ENCODE measurements at places on chromosomes 13 and 19.

- DNase-seq, result no peak
Observed at GRCh38 chr19:4295972-4296771, 6.0 kb downstream of the TMIGD2 start.

- DNase-seq, result no peak
Observed at GRCh38 chr13:41492432-41493260, 35.3 kb downstream of the RGCC start.

DNA sequence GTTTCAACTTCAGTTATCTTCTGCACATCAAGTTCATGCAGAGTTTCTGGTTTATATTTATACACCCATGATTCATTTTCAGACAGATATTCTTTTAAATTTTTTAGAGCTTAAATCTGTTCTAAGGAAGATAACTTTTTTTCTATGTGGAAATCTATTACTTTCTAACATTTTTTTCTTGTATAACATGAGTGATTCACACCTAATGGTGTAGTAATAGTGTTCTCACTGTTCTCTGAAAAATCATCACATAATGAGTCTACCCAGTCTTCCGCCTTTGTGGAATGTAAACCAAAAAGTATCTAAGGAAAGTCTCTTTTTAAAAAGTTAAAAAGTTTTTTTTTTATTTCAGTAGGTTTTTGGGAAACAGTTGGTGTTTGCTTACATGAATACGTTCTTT is 70.8 kb downstream of the FNDC3A start:
- DNase-seq, result no peak

DNA sequence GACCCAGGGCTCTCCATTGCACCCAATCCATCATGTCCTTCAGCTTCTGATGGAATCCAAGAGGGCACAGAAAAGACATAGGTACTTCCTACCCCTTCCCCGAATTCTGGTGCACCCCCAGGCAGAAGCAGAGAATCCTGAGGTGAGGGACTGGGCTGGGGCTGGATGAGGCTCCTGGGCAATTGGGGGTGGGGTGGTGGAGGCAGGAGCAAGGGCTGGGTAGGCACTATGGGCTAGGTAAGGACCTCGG is 2.7 kb upstream of the KCNC3 start:
- no peak for DNase-seq

DNA sequence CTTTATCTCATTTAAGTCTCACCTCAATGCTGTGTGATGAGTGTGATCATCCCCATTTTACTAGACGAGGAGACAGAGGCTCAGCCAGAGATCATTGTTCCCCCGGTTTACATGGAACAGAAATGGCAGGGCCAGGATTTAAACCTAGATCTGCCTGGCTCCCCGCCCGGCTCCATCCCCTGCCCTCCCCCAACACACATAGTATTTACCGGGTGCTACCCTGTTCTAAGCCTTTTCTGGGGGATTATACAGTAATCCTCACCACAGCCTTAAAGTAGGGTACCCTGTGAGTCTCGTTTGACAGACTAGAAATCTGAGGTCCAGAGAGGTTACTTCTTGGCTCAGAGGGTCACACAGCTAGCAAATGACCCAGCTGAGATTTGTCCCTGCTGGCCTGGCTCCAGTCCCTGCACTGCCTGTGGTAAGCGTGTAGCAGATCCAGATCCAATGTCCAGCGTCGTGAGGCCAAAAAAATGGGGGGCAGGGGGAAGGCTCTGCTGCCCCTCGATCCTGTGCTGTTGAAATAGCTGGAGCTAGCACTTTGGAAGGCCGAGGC is 3.8 kb upstream of the KLC3 start:
- DNase-seq, result no peak

DNA sequence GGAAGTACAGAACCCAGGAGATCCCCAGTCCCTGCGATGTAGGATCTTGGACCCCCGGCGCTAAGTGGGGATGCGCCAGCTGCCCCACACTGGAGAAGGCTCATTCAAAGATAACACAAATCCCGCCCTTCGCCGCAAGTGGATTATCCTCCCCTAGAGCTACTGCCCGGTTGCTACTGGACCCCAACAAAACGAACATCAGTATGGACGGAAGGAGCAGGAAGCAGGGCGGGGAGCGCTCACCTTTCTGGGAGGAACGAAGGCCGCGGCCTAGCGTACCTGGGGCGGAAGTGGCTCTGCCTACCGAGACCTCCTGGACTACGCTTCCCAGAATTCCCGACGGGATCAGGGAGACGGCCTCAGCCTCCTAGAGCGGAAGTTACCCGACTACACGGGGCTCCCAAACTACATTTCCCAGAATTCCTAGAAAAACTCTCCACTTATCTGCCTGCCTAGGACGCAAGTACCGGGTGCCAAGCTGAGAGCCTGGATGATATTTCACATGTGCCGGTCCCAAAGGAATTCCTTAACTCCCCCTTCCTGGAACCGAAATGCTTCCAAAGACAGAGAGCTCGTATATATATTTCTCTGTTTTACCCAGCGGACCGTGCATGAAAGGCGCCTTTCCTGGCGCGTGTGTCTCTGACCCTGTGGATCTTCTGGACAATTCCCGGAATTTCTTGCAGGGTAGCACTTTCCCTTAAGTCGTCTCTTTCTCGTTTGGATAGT is at the start of gene ZNF112:
TSS of gene ZNF112 (minus strand) at position 298 of the 729 bp plus-strand sequence. CDS start 16,141 bp downstream, outside the sequence.
- DNase-seq, result peak; percentile 93

DNA sequence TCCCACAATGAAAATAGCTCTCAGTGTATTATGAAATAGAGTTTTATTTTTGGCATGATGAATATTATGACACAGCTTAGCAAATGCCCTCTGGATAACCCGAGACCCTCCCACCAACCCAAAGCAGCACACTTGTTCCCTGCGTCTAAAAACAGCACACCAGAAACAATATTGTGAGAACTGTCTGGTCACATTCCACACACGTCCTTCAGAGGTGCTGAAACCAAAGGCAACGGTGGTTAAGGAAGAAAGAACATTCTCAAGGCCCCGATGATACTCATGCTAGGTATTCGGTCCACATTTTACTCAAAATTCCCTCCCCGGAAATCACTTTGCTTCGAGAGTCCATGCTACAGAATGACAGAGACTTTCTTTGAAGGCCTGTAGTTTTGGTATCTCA is 156.7 kb downstream of the SLC7A1 start:
- DNase-seq, result no peak

DNA sequence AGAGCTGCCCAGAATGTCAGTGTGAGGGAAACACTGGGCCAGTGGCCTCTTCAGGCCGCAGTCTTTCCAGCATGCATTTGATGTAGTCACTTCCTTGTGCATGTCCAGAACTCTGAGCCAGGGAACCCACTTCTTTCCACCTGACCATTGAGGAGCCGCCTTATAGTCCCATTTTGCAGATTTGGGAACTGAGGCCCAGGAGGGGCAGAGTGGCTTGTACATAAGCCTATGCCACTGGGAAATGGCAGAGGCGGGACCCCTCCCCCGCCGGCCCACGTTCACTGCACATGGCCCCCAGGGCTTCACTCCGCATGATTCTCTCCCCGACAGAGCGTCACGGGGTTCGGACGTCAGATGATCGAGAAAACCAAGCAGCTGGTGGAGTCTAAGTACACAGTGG is 5.6 kb upstream of the SPIB start:
- no peak for DNase-seq

GRCh38 chr19:51016798-51017683 is 2.5 kb downstream of the KLK10 start:
- peak; percentile 22 for DNase-seq

Data from RKO (cell line).